Lung (tissue), 17 donors: ENCODE measurements at places on chromosomes 4 and X. TPM values are rescaled to one million over a fixed set of nuclear protein-coding genes. Genes with fewer than 3 reads are reported as not detected.

HCCS gene
- total RNA-seq, result 9.0 TPM

GAGE12E gene
- total RNA-seq, result not detected

GAGE2A gene
- 0.52 TPM for total RNA-seq

GYPA gene
- total RNA-seq, result 0.18 TPM

DHX15 gene
- total RNA-seq, result 292 TPM

DNA sequence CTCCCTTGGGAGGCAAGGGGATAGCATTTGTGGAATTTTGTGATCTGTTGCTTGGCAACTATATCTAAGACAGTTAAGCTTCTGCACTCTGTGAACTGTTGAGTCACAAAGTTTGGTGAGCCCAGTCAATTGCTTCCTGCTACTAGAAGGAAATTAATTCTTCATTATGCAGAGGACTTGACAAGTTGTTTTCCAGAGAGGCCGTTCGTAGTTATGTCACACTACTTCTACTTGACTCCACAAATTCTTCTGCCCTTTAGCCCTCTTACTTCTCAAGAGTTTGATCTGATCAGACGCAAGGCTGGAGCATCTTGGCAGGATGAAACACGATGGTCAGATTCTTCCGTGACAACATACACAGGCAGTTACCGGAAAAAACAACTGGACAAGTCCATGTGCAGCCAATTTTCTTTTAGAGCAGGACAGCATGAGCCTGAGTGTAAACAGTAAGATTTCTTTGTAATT is at the start of gene C4orf51:
Gene C4orf51, plus strand, starts transcription at position 156 of the 465 bp plus-strand sequence. Its CDS starts 58 bp downstream, at position 214.
- H3K4me3 ChIP-seq, result no peak within 1 kb of the TSS
- no peak for DNase-seq
- no peaks in the 10 kb centered on the region for H3K36me3 ChIP-seq
- no peaks in the 10 kb centered on the region for H3K27me3 ChIP-seq
- no peaks in the 10 kb centered on the region for H3K4me1 ChIP-seq
